ENCODE measurements at places on chromosomes 6 and 20. TPM values are rescaled to one million over a fixed set of nuclear protein-coding genes. Genes with fewer than 3 reads are reported as not detected.

The SLC32A1 gene
- not detected for total RNA-seq

The CTCFL gene
- not detected for total RNA-seq

The TTLL9 gene
- total RNA-seq: not detected

The ASXL1 gene
- total RNA-seq: 26.8 TPM

The RRAGD gene
- total RNA-seq: 5.6 TPM

The FAM184A gene
- total RNA-seq: not detected

The ABCC10 gene
- 10.7 TPM for total RNA-seq

The DDX43 gene
- not detected for total RNA-seq

The LAMA2 gene
- total RNA-seq: 0.68 TPM

The PAK5 gene
- total RNA-seq: not detected

The CLDN20 gene
- not detected for total RNA-seq

The RIMS1 gene
- not detected for total RNA-seq

The TNFAIP3 gene
- total RNA-seq: 20.3 TPM

The WFDC2 gene
- not detected for total RNA-seq

The HCRTR2 gene
- not detected for total RNA-seq

The YIPF3 gene
- 68.9 TPM for total RNA-seq

The TRIM40 gene
- total RNA-seq: not detected

The HLA-DRB1 gene
- total RNA-seq: not detected

The RCAN2 gene
- total RNA-seq: not detected

The FAM209B gene
- 1.00 TPM for total RNA-seq

The NUP153 gene
- 29.0 TPM for total RNA-seq

The ADGB gene
- not detected for total RNA-seq

The OLIG3 gene
- not detected for total RNA-seq

Measured in A549 treated with ZK216348 at 1 μM for 4 hours (cell line).